Hindlimb muscle (tissue), 1 donor: ENCODE measurements at places on chromosomes 11 and 22. TPM values are rescaled to one million over a fixed set of nuclear protein-coding genes. Genes with fewer than 3 reads are reported as not detected.
A peak's percentile ranks its signal among the peaks of the same experiment; 100 is the strongest.

MS4A3 gene
- polyA plus RNA-seq, result 1.1 TPM

NDUFV1 gene
- polyA plus RNA-seq, result 155 TPM

MS4A14 gene
- 0.65 TPM for polyA plus RNA-seq

CLDN5 gene
- 58.6 TPM for polyA plus RNA-seq

C11orf16 gene
- polyA plus RNA-seq, result 0.25 TPM

WNT11 gene
- 22.0 TPM for polyA plus RNA-seq

DNA sequence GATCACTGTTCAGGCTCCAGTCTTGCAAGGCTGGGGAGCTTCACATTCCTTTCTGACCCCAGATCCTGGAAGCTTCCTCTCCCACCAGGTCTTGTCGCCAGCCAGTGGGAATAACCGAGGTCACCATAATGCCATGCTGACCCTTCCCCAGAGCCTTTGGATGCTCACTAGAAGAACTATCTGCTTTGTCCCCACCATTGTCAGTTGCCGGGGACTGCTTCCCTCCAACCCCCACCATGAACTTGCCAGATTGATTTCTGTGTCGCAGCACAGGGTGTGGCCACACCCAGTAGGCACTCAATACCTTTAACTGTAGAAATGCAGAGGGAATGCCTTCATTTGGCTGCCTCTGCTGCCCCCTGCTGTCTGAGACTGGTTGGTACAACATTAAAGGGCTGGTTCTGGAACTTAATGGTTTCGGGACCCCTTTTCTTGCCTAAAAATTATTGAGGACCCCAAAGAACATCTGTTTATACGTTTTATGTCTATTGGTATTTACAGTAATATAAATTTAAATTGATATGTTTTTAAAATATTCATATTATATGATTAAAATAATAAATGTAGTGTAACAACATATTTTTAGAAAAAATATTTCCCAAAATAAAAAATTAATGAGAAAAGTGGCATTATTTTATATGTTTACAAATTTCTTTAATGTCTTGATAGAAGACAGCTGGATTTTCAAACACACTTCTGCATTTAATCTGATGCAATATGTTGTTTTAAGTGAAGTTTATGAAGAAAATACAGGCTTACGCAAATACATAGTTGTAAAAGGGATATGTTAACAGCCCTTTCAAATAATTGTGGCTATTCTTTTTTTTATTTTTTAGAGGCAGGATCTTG, 6.7 kb upstream of the GDPD5 start:
- DNase-seq, result no peak

GRCh38 chr11:22666325-22666687, at the start of gene GAS2:
GAS2 (plus strand) TSS chr11:22666611; CDS start chr11:22674870, 8,259 bp downstream.
- peak; percentile 81 for DNase-seq

GRCh38 chr11:8638300-8638699, 44.2 kb downstream of the TRIM66 start:
- DNase-seq, result no peak

- DNase-seq, result no peak
These were observed 153.3 kb downstream of the EFCAB6 start for GRCh38 chr22:43658823-43659222.

DNA sequence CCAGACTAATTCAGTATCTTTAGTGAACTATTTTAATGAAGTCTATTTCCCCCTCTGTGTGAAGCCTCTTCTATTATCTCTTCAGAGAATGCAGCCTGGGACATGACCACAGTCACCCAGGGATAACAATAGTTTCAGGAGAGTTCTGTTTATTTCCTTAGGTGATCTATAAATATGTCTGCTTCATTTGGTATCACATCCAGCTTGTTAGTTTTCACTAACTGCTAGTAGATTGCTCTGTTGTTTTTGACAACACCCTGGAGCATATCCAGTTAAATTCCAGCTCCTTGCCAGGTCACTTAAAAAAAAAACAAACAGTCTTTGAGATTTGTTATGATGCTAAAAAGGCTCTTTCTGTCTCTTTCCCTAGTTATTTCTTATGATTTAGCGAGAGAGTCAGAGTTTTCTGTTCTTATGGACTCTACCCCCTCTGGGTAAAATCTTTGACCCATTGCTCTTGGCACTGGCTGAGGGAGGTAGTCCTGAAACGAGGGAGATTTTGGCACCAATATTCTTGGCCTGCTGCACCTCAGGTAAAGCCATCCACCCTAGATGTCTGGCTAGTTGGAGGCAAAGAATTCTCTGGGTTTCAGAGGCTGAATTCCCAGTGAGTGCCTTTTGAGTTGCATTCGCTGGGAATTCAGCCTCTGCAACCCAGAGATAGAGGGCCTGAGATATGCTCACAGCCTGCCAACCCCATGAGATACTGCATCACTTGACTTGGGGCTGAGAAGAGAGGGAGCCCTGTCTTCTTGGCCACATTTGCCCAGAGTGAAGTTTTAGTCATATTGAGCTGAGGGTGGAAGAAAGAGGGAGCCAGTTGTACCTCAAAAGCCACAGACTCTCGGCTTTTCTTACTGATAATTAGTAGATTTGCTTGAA, 159.1 kb downstream of the PGR start:
- no peak for DNase-seq

GRCh38 chr11:78432058-78432515, 14.5 kb upstream of the GAB2 start:
- DNase-seq, result no peak

DNA sequence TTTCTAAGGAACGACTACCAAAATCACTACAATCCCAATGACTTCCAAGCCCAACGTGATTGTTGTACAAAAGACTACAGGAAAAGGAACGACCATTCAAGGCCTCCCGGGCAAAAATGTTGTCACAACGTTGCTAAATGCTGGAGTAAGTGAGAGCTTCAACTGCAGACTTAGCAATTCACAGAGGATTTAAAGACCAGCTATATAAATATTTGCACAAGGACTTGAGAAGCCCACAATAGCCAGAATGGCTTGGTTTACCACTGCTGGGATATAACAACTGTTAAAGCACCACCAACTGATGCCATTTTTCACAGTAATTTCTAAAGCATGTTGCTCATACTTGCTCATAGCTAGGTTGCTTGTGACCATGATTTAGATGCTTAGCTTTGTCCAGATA, 78.3 kb downstream of the EMSY start:
- DNase-seq, result no peak

DNA sequence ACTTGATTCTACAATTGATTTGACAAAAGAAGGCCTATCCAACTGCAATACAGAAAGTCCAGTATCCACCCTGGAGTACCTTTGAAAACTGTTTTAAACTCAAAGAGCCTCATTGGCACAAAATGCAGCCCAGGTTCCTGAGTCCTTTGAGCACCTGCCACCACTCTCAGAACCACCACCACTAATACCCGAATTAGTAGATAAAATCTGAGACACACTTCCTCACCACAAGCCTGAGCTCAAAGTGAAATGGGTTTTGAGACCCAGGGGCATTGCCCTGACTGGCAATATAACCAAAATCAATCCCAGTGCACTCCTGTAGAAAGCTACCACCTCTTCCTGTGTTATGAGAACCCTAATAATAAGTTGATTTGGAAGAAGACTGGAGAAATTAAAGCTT, 215.7 kb downstream of the CSNK2A3 start:
- no peak for DNase-seq

- DNase-seq, result no peak
These were observed 52.4 kb upstream of the CDON start for GRCh38 chr11:126115127-126115495.

DNA sequence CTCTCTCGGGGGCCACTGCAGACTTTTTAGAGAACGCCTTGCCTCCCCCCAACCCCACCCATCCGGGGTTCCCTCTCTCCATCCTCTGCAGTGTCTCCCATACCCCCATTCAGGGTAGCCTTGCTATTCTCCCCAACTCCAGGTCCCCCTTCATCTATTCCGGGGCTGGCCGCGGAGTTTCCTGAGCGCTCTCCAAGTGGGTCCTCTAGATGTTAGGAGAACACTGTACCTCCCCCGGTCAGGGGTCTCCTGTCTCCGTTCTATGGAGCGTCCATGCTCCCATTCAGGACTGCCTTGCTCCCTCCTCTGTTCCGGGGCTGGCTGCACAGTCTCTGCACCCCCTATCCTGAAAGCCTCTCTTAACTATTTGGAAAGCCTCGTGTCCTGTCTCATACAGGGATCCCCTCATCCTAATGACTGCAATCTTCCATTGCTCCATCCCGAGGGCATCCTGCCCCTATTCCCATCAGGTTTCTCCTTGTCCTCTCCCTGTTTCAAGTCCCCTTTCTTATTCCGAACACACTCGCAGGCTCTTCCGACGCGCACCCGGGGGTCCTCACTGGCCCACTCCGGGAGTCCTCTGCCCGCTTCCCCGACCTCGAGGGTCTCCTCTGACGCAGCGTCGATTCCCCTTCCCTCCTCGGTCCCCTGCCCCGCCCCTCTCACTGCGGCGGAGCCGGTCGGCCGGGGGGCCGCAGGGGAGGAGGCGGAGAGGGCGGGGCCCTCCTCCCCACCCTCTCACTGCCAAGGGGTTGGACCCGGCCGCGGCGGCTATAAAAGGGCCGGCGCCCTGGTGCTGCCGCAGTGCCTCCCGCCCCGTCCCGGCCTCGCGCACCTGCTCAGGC, at the start of gene NEFH:
TSS of gene NEFH (plus strand) at position 802 of the 845 bp plus-strand sequence. CDS start 45 bp downstream, outside the sequence.
- DNase-seq, result no peak

- DNase-seq, result no peak
These were observed 258.0 kb downstream of the FAT3 start for GRCh38 chr11:92482492-92483060.

DNA sequence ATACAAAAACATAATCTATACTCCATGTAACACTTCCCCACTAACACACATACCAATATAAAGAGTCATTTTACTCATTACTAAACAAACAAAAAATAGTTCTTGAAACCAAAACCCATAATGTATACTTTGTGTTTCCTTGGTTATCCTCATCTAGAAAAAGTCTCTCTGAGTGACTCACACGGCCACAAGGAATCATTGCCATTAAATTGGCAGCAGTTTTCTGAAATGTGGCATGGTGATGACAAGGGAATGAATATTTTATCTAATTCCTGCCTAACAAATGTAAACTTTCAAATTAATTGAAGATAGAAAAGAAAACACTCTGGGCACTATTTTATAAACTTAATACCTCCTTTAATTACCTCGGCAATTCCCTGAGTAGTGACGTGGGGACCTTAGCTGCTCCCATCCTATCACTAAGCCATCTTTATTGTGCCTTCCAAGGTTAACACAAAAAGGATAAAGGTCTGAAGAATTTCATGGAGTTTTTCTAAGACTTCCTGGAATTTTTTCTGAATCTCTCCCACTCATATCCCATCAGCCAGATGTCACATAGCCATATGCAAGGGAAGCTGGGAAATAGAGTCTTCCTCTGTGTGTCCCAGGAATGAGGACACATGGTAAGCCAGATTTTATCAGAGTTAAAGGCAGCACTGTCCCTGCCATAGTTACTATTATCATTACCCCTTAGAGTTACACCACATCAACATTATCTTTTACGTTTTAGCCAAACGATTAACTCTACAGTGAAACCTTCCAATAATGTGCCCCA, 857.2 kb upstream of the TENM4 start:
- no peak for DNase-seq

DNA sequence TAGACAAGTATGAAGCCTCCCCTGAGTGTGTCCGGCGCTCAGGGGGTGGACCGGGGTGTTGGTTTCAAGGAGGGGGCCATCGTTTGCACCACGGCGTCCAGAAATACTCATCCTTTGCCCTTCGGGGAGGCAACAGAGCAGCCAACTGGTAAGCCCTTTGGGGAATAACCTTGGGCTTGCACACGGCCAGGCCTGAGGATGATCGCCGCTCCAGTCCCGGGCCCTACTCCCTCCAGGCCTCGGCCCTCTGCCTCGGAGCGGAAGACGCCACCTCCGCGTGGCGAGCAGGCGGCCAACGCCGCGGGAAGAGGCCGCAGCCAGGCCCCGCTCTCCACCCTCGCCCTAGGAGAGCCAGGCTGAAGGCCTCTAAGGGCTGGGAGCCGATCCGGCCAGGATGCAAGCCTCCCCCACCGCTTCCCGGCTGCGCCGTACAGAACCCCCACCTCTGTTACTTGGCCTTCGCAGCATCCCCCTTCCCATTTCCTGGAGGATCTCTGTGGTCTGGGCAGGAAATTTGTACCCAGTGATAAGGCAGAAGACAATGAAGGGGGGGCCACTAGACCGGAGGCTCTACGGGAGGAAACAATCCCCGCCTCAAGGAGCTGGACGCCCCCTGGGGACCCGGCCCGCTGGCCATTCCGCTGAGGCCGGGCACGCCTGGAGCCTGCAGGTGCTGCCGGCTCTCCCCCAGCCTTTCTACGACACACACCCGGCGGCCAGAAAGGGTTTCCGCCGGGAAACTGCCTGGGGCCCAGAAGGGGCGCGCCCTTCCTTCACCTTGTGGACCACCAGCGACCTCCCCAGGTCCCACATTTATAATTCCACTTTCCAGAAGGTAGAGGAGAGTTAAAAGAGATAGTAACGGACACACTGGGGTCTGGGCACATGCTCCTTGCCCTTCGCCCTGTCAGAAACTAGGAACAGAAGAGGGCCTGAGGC, 2.6 kb downstream of the ESAM start:
- DNase-seq, result no peak

DNA sequence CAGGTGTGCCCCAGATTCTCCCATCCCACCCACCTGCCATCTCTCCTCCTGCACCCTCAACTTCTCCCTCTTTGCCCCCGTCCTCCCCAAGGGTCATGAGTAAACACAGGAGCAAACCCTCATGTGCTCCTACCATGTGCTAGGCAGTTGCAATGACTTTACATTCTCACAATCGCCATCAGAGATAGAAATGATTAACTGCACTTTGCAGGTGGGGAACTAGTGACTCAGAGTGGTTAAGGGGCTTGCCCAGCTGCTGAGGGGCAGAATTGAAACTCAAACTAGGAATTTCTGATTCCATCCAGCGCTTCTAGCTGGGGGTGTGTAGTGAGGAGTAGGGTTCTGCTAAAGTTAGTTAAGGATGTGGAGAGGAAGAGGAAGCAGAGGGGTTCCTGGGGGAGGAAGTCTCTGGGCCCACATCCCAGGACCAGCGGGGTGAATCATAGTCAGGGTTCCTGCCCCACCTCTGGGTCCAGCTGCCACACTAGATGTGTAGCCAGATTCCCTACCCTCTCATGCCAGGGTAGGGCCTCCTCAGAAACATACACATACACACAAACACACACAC, 16.0 kb upstream of the PRG2 start:
- DNase-seq, result no peak

DNA sequence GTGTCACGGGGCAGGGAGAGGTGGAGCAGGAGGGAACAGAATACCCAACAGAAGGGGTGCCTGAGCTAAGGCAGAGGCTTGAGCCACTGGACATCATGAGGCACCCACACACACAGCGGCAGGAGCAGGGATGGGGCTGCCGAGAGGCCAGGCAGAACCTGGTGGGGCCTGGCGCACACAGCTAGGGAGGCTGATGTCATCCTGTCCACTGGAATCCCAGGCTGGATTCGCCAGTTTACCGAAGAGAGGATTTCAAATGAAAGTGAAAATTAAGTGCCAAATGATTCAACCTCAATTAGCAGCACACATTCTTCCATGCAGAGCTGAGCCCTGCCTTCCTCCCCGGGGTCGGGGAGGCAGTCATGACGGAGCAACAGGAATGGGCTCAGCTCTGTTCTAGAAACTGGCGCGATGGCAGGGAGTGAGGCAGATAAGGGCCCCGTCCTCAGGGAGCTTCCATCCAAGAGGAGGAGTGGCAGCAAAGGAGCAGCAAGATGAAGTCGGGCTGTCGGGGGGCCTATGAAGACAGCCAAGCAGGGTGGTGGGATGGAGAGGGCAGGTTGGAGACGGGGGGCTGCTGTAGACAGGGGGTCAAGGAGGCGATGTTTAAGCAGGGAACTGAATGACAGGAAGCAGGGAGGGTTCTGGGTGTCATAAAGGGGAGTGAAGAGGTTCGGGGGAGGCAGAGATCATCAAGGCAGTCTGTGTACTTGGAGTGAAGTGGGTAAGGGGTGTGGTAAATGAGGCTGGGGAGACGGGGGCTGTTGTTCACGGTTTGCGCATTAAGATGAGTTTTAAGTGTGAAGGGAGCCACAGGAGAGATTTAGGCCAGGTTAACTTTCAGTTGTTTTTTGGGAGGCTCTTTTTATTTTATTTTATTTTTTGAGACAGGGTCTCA, 6.4 kb downstream of the RAC2 start:
- DNase-seq, result no peak
